ENCODE measurements at places on chromosomes 1 and 21.

GRCh38 chr1:161021970-161022353 lies 1.0 kb upstream of the F11R start:
- no peak for DNase-seq

DNA sequence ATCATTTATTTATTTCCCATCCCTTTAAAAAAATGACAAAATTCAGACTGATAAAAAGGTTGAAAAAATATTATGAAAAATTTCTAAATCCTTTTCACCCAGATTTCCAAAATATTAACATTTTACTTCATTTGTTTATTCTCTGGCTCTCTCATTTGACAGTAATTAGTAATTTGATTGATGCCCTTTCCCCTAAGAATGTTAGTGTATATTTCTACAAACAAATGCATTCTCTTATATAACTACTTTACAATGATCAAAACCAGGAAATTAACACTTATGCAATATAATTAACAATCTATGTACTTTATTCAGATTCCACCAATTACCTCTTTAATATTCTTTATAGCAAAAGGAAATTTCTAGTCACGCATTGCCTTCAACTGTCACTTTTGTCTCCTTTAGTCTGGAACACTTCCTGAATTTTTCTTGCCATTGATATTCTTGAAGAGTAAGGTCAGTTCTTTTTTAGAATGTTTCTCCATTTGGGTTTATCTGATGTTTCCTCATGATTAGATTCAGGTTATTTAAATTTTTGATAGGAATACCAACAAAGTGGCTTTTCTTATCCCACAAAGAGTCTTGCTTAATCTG lies 3.9 kb downstream of the CD53 start:
- no peak for DNase-seq

- DNase-seq = no peak
Measured at GRCh38 chr1:192395895-192396294, 79.1 kb downstream of the RGS21 start.

GRCh38 chr1:108708691-108709660 lies 3.7 kb upstream of the FNDC7 start:
- DNase-seq = peak; percentile 70

DNA sequence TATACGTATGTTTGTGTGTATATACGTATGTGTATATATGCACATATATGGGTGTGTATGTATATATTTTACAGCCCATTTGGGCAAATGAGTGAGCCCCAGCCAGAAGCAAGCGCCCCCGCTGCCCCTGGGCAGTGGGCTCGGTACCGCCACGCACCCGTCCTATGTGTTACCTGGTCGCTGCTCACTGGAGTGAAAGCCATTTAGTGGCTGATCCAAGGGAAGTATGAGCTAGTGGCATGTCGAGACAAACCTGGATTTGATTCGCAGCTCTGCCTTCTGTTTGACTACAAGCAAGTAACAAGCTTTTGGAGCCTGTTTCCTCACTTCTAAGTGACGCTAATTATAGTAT lies 35.8 kb upstream of the JAK1 start:
- no peak for DNase-seq

- DNase-seq = no peak
Measured at GRCh38 chr1:147924813-147925212, 3.4 kb upstream of the GPR89B start.

DNA sequence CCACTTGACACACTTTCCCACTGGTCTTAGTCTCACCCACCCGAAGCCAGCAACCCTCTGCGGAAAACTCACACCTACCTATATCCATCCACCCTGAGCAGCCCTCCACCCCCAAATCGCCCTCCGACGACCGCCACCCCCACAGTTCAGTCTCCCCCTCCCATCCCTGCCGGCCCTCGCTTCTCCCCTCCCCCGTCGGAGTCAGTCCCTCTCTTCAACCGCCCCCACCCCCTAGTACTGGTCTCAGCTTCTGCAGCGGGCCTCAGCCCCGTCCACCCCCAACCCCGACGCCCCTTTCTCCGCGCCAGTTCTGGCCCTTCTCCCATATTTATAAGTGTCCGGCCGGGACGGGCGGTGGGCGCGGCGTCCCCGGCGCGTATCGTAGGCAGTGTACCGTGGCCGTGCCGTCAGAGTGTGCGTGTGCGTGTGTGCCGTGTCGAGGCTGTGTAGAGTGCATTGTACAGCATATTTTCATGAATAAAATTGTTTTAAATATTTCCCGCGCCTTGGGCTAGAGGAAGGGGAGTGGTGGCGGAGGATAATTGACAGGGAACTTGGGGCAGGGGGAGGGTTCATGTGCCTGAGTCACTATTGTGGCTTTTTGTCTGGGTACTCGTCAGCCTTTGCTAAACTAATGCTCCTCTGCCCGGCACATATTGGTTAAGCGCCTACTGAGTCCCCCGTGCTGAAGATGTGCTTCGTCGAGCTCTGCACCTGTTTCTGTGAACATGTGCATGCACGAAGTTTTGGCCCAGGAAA lies 22.0 kb downstream of the FOXO6 start:
- no peak for DNase-seq
